ENCODE measurements at places on chromosomes 1 and 21.

- DNase-seq = no peak
Observed at GRCh38 chr1:32892368-32893197, 6.3 kb downstream of the HPCA start.

DNA sequence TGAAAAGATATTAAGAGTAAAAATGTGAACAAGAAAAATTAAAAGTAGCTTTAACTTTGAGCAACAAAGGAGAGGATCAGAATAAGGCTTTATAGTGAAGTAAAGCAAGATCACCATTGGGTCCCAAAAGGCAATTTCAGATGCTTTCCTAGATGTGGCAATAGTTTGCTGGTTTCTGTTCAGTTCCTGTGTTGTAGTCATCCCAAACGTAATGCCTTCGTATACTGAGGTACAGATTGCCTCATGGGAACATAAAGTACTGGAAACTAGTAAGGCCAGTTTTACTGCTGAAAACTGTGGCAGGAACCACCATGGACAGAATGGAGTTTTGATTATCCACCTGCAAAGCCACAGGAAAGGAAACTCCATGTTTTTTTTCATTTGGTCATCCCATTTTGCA lies 283.5 kb upstream of the SGIP1 start:
- DNase-seq = no peak

- peak; percentile 35 for DNase-seq
Observed at GRCh38 chr1:26733982-26734381, 38.2 kb downstream of the ARID1A start.

GRCh38 chr1:245997471-245998258 lies 509.4 kb downstream of the SMYD3 start:
- DNase-seq = no peak

DNA sequence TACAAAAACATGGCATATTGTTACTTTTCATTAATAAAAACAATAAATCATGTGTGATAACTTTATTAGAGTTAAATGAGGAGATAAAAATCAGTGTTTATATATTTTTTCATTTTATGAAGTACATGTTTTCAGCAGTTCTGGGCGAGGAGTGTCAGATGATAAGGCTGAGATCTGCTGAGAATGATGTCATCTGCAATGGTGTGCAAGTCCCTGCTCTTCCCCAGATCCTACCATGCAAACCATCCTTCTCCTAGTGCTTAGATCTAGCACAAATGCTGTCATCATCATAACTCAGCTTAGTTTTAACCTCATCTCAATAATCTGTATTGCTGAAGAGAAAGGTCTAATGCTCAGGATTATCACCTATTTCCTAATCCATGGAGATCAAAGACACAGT lies 214.4 kb upstream of the DAB1 start:
- DNase-seq = no peak

DNA sequence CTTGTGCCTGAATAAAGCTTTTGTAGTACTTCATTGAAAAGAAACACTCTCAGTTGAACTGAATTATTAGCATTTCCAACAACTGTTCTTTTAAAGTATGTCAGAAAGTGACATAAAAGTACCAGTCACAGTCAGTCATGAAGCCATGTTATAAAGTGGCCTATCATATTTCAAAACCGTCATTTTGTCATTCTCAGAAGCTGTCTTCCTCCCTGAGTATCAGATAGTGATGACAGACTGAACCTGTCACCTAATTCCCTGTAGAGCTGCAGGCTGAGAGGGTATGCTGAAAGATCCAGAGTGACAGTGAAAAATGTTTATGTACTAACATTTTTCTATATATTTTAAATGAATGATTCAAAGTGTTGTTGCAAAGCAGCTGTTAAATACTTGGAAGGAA lies 1121.7 kb upstream of the PRMT6 start:
- DNase-seq = no peak

DNA sequence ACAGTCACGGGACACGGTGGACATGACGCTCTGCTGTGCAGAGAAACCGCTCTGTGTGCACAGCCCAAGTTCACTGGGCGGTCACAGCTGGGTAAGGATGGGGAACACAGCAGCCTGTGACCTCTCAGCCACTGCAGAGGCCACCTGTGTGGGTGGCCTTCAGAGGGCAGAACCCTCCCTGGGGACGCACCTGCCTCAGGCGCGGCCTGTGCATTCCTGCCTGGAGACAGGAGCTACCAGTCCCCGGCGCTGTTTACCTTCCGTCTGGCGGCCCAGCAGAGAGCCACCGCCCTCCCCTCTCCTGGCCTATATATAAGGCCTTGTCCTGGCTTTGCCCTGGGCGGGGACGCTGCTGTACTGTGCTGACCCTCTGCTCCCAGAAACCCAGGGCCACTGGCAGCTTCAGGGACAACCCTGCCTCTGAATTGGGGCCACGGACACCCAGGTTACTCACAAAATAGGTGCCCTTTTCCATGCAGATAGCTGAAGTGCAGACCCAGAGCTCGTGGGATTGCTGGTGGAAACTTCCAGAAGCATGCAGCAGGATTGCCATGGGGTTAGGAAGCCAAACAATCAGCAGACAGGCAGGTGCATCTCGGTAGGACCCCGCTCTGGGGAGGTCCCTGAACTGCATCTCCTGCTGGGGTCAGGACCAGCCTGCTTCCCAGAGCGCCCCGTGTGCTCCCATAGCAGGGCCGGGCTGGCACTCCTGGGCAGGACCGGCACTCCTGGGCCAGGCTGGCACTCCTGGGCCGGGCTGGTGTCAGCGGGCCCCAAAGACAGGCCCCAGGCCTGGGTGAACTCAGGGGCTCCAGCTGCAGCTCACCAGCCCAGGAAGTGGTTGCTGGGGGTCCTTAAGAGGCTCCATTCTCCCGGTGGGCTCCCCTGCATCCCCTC lies 83.6 kb downstream of the SIK1 start:
- no peak for DNase-seq

- DNase-seq = no peak
Observed at GRCh38 chr1:225415967-225416745, 11.7 kb downstream of the LBR start.

- no peak for DNase-seq
Observed at GRCh38 chr1:100626397-100626796, 88.5 kb downstream of the GPR88 start.

GRCh38 chr1:32448773-32449456 lies 16.0 kb upstream of the ZBTB8B start:
- DNase-seq = no peak

- no peak for DNase-seq
Observed at GRCh38 chr1:12603224-12603623, 14.8 kb downstream of the DHRS3 start.

DNA sequence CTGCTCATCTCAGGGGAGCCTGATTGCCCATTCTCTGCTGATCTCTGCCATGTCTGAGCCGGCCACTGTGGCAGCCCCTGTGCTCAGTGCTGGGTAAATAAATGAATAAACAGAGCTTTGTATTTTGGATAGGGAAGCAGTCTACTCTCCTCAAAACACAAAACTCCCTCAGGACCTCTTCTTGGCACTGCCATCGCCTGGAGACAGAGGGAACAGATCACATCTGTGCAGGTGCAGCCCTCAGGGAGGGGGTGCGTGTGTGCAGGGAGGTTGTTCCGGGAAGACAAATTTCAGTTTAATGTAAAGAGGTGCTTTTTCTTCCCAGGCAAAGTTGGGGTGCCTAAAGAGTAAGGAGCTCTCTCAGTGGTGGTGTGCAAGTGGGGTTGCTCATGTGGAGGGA lies 7.7 kb upstream of the FAM167B start:
- no peak for DNase-seq

DNA sequence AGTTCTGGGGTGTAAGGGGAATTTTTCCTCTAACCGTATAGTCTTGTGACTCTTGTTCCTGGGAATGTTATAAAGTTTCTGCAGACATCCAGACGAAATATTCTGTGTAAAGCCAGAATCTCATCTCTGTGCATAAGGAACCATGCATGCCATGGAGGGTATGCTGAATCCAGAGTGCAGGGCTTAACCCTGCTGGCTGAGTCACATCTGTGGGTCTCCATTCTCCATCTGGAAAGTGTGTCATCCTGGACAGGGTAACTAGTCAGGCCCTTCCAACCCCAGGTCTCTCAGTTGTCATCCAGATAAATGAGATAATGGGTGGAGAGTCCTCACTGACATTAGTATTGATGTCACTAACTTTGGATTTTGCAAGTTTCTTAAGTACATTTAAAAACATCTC lies 48.8 kb downstream of the ATP5PO start:
- DNase-seq = no peak

DNA sequence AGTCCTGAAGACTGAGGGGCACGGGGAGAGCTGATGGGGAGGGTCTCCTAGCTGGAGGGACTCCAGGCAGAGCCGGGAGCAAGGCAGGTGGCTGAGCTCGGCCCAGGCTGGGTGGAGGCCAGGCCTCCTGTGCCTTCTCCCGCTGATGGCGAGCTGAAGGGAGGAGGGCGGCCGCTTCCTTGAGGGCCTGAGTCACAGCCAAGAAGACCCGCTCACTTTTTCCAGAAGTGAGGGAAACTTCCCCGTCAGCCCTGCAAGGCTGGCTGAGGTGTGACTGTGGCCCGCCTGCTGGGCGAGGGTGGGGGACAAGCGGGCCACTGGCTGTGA lies 1.7 kb upstream of the VWA1 start:
- DNase-seq = no peak

DNA sequence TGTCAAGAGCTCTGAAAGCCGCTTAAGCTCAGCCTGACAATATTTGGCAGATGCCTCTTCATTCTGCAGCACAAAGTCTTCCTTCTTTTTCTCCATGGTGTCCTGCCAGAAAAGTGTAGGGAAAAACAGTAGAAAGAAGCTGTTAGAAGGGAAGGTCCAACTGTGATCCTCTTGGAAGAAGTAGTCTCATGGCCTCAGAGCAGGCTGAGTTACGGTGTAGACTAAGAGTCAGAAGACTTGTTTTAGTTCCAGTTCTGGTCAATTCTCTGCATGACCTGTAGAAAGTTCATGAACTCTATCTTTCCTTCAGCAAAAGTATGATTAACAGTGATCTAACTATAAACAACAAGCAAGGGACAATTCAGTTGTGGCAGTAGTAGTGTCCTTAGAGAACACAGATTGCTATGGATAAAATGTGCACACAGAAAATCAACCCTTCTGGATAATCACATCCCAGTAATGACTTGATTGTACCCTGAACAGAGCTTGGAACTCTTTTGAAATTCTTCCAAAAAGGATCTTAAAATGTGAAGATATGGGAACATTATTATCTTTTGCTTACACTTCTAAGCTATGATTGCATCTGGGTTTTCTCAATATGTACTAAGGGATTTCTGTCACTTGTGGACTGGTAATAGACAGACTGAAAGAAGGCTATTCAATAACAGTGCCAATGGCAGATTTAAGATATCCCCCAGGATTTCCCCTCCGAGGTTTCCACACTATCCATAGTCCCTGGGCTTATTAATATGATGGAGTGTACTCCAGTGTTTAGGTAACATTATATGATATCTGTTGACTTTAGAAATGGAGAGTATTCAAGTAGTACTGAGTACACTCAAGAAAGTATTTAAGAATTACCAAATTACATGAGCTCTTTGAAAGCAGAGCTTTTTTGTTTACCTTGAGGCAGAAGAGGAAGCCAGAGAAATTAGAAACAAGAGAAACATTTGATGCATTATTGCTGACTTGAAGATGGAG lies 22.1 kb upstream of the GBP2 start:
- DNase-seq = no peak

- no peak for DNase-seq
Observed at GRCh38 chr1:228333739-228334115, 72.9 kb downstream of the TRIM11 start.

- no peak for DNase-seq
Observed at GRCh38 chr1:167095368-167095767, 1.5 kb downstream of the STYXL2 start.

DNA sequence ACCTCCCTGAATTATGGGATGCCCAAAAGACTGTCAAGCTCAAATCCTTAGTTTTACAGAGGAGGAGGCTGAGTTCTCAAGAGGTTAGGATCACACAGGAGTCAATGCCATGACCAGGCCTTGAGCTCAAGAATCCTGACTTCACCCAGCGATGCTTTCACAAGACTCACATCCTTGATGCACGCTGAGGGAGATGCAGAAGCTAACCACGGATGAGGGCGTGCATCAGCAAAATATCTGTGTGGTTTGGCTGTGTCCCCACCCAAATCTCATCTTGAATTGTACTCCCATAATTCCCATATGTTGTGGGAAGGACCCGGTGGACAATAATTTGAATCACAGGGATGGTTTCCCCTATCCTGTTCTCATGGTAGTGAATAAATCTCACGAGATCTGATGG lies 133.2 kb downstream of the KCNJ6 start:
- no peak for DNase-seq

DNA sequence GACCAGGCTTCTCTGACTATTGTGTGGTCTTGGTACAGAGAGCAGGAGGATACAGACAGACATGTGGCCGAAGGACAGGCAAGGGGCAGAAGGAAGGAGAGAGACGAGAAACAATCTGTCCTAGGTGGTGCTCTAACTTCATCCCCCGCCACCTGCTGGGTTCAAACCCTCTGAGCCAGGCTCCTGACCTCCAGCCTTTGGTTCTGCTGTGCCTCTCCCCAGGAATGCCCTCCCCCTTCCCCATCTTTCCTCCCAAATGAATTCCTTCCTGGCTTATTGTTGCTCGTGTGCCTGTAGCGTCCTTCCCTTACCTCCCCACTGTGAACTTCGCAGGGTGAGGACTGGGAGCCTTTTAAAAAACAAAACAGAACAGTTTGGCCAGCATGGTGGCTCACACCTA lies 5.4 kb downstream of the TCEA3 start:
- no peak for DNase-seq

Data from T-helper 1 cell (primary cell).